ENCODE measurements at places on chromosomes 5 and 9.
A peak's percentile ranks its signal among the peaks of the same experiment; 100 is the strongest.

GRCh38 chr9:12708562-12709298 lies 15.5 kb downstream of the TYRP1 start:
- DNase-seq: no peak

DNA sequence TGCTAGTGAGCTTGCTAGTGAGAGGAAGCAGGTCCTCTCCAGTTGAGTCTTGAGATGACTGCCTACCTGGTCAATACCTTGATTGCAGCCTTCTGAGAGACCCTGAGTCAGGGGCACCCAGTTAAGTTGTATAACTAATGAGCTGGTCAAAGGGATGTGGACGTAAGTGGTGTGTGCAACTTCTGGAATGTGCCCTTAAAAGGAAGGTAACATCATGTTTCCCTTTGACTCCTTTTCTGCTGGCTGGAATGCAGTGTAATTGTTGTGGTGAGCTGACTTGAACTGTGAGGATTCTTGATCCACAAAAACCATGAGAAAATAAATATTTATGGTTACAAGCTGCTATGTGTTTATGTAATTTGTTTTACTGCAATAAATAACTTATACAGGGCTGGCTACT lies 2.4 kb upstream of the SNX2 start:
- DNase-seq: no peak

DNA sequence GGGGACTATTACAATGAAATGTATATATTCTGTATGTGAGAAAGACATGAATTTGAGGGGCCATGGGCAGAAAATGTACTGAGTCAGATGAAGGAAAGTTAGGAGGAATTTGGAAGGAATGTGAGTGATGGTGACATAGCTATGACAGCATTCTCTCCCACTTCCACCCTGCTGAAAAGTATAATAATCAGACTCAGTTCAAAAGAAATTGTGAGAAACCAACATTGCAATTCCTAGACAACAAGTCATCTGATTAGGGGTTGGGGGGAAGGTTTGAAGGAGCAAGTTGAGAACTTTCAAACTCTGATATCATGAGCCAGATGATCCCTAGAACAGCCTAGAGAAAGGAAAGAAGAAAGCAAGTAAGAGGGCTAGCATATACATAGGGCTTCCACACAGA lies 370.6 kb downstream of the DMRTA1 start:
- DNase-seq: no peak

DNA sequence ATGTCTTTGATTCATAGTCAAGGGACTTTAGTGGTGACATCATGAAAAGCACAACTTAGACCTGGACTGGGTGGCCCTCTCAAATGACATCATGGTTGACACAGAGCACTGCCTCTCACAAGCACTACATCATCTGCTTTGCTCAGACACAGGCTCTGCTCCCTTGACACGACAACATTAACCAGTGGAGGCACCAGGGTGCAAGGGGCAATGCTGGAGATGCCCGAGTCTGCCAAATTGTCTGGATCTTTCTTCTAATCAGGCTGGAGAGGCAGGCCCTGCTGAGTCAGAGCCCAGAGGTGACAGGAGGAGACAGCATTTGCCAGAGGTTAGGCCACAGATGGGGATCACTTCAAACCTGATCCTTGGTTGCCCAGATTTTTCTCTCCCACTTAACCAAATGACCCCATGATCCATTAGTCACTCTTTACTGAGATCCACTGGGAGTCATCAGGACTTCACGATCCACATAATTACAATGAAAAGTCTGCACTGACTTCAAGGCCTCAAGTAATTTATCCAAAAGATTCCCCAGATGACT lies 174.4 kb downstream of the SLIT3 start:
- DNase-seq: no peak

- DNase-seq: peak; percentile 32
These were observed 11.9 kb upstream of the SRFBP1 start for GRCh38 chr5:121949885-121950284.

GRCh38 chr9:16652582-16652981 lies 217.9 kb downstream of the BNC2 start:
- DNase-seq: no peak

DNA sequence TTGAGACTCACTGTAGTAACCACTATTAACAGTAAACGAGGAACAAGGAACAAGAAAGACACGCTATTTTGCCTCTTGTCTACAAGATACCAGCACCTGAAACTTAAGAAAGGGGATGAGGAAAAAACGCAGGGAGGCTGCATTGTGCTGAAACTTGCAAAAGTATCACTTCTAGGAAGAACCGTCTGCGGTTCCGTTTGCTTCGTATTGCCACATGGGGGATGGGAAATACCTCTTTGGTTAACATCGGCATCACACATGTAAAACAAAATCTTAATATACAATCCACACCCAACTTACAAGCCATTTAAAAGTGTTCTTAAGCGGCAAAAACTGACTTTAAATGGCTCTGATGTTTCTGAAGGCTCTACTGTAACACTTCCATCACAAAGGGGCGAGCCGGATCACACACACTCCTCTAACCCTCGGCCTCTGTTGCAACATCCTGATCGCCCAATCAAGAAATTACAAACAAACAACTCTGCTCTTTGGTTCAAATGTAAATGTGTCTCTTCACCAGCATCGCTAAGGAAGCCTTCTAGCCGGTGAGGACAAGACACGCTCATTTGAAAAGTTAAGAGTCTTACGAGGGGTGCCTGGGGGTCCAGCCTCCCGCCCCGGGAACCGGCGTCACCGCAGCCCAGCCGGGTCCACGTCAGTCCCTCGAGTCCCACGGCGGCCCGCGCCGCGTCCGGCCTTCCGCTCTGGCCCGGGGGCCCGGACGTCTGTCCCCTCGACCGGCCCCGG lies 621 bp downstream of the SEC16A start:
- DNase-seq: no peak

DNA sequence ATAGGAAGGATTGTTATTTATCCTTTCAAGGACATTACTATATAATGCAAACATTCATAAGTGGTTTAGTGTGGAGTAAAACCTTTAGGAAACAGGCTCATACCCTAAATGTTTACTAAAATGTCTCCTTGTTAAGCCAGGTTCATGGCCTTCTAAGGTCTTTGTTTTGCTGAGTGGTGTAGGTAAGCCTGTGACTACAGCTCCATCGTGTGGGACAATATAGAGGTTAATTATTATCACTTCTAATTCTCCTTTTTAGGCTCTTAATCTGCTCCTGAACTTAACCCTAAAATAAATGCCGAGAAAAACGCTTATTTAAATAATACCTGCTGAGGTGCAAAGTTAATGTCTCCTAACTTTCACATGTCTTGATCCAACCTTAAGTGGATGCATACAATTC lies 43.8 kb downstream of the SPINK5 start:
- DNase-seq: no peak

DNA sequence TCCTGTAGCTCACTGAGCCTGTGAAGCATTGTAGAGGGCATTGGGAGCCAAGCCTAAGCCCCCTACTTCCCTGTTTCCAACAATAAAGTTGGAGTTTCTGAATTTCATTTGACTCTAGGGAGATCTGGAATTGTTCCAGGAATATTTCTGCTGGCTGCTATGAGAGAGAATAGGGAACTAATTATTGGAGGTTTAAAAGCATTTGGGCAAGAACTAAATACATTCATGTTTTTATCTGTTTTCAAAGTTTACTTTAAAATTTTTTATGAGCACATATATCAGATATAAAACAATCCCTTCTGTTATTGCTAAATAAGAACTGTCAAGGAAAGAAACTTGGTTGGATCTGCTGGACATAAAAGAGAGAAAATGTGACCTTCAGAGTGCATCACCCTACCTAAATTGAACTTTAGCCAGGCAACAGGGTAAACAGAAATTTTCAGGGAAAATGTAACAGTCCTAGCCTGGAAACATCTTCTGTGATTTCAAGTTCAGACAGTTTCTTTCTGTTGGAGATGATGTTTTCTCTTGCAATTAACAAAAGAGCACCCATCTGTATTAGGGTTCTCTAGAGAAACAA lies 19.3 kb upstream of the LECT2 start:
- no peak for DNase-seq

- DNase-seq: no peak
These were observed 1.3 kb downstream of the VCP start for GRCh38 chr9:35070823-35071813.

GRCh38 chr5:178791976-178792375 lies 61.5 kb upstream of the ZNF354A start:
- no peak for DNase-seq

GRCh38 chr9:100354121-100354800 lies 1.5 kb upstream of the TEX10 start:
- DNase-seq: no peak

- DNase-seq: no peak
These were observed 80.5 kb downstream of the STK10 start for GRCh38 chr5:172107571-172107970.

DNA sequence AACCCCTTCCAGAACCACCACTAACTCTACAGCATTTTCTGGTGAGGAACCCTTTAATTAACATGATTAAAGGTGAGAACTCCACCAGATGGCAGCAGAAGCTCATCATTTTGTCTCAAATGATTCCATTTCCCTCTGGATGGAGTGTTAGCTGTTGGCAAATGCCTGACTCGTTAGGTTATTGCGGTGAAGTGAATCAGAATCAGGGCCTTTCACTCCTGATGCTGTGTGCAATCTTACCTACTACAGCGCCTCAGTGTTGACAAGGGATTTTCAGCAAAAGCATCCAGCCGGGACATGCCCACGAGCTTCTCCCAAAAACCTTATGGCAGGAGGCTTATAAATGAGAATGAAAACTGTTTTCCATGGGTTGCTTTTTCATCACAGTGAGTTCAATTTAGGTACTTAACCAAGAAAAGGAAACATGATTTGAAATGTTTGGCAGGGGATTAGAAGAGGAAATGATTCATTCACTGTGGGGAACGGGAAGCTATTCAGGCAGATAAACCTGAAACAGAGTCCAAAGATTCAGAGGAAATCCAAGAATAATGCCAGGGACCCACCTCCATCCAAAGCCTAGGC lies 48.0 kb upstream of the CAST start:
- DNase-seq: peak; percentile 43

DNA sequence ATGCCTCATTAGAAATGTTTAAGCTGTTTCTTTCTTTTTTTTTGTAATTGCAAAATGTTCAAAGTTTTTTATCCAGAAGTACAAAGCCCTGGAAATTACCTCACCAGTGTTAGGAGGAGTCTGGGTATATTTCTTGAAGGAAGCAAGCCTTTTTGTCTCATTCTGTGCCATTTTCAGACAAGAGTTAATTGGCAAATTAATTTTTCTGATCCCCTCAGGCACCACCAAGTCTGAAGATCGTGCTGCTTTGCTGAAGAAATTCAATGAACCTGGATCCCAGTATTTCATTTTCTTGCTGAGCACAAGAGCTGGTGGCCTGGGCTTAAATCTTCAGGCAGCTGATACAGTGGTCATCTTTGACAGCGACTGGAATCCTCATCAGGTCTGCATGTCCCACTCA lies 94.9 kb downstream of the SMARCA2 start:
- no peak for DNase-seq

GRCh38 chr5:149615976-149616375 lies 34.7 kb downstream of the ARHGEF37 start:
- DNase-seq: no peak

DNA sequence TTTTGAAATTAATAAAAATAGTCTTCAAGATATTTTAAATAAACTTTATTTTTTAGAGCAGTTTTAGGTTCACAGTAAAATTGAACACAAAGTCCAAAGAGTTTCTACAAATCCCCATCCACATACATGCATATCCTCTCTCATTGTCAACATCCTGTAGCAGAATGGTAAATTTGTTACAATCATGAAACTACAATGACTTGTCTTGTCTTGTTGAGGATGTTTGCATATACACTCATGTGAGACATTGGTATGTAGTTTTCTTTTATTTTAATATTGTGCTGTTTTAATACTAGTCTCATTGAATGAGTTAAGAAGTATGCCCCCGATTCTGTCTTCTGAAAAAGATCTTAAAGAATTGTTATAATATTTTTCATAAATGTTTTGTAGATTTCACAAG lies 447.0 kb upstream of the EDIL3 start:
- no peak for DNase-seq

DNA sequence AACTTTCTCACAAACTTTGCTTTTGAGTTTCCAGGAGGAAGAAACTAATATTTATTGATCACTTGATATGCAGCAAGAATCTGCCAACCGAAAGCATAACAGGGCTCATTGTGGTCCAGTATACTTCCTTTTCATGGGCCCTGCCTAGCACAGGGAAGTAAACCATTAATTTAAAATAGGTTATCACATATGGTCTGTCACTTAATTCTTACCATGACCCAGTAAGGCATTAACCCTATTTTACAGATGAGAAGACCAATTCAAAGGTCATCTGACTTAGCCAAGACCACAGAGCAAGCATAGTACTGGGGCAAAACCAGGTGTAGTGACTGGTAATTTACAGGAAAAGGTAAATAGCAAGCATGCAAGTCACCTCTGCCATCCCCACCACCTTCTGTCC lies 336.9 kb upstream of the DMAC1 start:
- DNase-seq: no peak

DNA sequence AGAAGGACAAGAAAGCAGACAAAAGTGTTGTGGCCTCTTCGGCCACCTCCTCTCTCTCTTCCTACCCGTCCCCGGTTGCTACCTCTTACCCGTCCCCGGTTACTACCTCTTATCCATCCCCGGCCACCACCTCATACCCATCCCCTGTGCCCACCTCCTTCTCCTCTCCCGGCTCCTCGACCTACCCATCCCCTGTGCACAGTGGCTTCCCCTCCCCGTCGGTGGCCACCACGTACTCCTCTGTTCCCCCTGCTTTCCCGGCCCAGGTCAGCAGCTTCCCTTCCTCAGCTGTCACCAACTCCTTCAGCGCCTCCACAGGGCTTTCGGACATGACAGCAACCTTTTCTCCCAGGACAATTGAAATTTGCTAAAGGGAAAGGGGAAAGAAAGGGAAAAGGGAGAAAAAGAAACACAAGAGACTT lies 2.4 kb downstream of the EGR1 start:
- no peak for DNase-seq

GRCh38 chr5:56658972-56659371 lies 156.4 kb upstream of the MAP3K1 start:
- DNase-seq: no peak

- no peak for DNase-seq
These were observed 95.0 kb upstream of the SLC25A48 start for GRCh38 chr5:135739383-135739981.

GRCh38 chr9:127451608-127451857 lies 223 bp downstream of the LRSAM1 start:
- DNase-seq: no peak

DNA sequence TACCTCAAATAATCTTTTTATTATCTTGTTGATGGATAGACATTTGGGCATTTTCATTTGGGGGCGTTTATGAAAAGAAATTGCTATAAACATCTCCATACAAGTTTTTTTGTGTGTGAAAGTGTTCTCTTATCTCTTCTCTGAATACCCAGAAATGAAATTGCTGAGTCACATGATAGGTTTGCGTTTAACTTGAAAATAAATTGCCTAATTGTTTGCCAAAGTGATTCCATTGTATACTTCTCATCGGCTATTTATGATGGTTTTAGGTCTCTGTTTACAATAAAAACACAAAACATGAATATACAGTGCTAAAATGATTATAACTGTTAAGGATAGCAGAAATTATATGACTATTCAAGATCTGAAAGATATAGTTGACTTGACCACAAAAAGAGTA lies 361.7 kb downstream of the TAF11L14 start:
- no peak for DNase-seq

Measured in WTC11 (cell line).